ENCODE measurements at places on chromosomes 7 and 10. TPM values are rescaled to one million over a fixed set of nuclear protein-coding genes. Genes with fewer than 3 reads are reported as not detected.

GRCh38 chr7:108167460-108167859 lies 37.3 kb upstream of the LAMB4 start:
- DNase-seq = no peak

DNA sequence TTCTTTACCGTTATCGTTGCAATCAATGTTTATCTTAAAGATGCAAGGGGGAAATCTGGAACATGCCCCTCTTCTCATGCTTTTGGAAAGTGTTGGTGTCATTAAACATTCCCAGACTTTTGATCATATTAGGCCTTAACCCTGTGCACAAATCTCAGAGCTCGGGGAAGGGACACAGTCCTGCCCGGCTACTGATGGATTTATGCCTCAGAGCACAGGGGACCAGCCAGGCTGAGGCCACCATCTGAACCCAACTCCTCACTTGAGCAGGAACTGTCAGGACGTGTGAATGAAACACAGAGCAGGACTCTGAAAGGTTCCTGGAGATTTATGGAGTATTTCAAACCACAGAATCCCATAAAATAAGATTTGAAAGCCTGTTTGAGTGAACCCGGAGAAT lies 132.0 kb upstream of the CXCL12 start:
- DNase-seq = no peak

GRCh38 chr10:108597657-108598319 lies 1325.5 kb downstream of the XPNPEP1 start:
- DNase-seq = no peak

DNA sequence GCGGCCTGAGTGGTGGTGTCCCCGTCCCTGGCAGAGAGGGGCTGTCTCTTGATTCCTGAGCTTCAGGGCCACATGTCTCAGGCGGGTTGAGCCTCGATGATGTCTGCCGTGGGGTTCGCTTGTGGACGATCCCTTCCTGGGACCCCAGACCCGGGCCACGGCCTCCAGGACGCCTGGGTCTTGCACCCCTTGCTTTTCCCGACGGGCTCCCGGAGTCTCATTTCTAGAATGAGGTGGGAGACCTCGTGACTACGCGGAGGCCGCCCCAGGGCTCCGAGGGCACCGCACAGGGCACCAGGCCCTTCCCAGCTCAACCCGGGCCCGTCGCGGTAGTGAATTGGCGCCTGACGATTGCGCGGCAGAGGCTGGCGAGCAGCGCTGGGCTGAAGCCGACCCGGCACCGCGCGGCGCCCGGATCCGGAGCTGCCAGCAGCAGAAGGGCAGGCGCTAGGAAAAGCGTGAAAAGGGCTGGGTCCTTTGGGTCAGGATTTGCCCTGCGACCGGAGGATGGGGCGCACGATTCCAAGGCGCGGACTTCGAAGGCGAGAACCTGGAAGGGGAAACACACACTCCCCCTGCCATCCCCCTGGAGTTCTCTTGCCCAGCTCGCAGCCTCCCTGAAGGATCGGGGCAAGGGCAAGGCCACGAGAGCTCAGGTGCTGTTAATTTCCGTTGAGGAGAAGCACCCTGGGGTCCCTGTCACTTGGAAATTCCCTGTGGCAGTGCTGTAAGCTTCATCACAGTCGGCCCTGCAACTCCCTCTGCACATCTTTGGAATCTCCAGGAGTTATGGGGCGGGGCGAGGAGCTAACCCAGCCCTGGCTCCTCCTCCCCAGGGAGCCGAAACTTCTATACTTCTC lies 15.5 kb downstream of the TLX1 start:
- DNase-seq = no peak

- no peak for DNase-seq
Observed at GRCh38 chr10:71209352-71209715, 3.0 kb upstream of the UNC5B start.

- DNase-seq = no peak
Observed at GRCh38 chr10:30882281-30882680, 149.4 kb downstream of the ZNF438 start.

- no peak for DNase-seq
Observed at GRCh38 chr7:24912424-24912823, 67.6 kb downstream of the OSBPL3 start.

DNA sequence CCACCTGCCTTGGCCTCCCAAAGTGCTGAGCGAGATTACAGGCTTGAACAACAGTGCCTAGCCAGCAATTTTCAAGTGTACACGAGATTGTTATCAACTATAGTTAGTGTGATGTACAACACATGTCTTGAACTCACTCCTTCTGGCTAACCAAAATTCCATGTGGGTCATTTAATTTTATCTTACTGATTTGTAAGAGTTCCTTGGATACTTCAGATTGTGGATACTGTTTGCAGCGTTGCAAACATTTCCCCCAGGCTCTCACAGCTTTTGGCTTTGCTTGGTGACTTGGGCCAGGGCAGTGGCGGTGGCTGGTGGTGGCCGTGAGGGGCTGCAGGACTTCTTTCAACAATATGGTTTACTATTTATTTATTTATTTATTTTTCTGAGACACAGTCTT lies 8.5 kb upstream of the TMEM270 start:
- DNase-seq = no peak

DNA sequence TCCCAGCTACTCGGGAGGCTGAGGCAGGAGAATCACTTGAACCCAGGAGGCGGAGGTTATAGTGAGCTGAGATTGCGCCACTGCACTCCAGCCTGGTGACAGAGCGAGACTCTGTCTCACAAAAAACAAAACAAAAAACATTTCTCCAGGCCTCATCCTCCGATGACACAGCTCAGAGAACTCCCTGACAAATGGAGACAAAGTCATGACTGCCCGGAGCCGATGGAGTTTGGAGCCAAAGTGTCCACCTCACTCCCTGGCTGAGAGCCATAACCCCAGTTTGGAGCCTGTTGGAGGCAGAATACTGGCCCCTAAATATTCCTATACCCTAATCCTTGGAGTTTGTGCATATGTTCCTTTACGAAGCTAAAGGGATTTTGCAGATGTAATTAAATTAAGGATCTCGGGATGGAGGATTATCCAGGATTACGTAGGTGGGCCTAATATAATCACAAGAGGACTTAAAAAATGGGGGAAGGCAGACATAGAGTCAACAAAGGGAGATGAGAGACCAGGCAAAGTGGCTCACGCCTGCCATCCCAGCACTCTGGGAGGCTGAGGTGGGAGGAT lies 22.7 kb downstream of the SSC4D start:
- no peak for DNase-seq

GRCh38 chr7:101537935-101538595 lies 91.0 kb downstream of the MYL10 start:
- DNase-seq = no peak

- DNase-seq = peak; percentile 87
Observed at GRCh38 chr7:39566023-39566921, at the start of gene YAE1. Gene YAE1, plus strand, starts transcription at chr7:39566404. Its CDS starts 15 bp downstream, at chr7:39566419.

- no peak for DNase-seq
Observed at GRCh38 chr10:107481881-107482280, 317.4 kb upstream of the SORCS1 start.

GRCh38 chr7:52473756-52474155 lies 561.7 kb upstream of the POM121L12 start:
- DNase-seq = no peak

DNA sequence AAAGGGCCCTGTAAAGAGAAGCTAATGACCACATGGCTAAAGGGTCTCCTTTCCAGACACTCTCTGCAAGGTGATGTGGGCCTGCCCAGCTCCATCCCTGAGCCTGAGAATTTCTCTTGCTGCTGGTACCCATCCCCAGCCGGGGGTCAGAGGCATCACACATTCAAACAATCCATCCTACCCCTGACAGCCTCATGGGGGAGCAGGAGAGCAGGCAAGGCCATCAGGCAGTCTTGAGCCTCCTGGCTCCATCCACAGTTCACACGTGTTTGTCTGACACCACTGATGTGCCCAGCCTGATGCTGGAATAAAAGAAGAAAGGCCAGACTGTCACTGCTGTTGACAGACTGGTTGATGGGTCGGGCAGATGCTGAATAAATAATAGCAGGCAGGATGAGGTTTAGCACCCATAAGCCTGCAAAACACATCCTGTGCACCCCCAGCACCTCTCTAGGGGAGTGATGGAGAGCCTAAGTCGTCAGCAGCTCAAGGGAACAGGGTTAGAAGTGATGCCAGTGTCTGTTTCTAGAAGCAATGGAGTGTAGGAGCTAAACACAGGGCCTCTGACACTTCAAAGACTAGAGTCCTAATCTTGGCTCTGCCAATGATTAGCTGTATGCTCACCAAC lies 43.5 kb downstream of the TLL2 start:
- DNase-seq = peak; percentile 45

- DNase-seq = no peak
Observed at GRCh38 chr10:12299222-12299965, 50.0 kb upstream of the CAMK1D start.

DNA sequence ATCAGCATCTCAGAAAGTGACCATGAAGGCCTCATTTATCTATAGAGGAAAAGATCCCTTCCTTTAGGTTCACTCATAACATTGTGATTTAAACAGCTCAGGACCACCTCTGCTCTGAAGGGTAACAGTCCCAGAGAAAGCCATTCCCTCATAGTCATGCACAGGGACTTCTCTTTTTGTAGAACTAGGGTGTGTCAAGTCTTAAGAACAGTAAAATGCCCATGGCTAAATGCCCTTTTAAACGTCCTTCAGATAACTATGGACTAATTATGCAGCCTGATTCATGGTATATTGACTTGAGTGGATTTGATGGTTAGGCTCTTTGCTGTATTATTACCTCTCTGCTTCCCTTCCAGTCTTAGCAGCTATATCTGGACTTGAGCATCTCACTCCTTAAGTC lies 337.8 kb downstream of the SORCS1 start:
- no peak for DNase-seq

- no peak for DNase-seq
Observed at GRCh38 chr10:119535837-119536507, 6.5 kb downstream of the RGS10 start.

- DNase-seq = no peak
Observed at GRCh38 chr7:128844777-128845311, 14.6 kb downstream of the FLNC start.

DNA sequence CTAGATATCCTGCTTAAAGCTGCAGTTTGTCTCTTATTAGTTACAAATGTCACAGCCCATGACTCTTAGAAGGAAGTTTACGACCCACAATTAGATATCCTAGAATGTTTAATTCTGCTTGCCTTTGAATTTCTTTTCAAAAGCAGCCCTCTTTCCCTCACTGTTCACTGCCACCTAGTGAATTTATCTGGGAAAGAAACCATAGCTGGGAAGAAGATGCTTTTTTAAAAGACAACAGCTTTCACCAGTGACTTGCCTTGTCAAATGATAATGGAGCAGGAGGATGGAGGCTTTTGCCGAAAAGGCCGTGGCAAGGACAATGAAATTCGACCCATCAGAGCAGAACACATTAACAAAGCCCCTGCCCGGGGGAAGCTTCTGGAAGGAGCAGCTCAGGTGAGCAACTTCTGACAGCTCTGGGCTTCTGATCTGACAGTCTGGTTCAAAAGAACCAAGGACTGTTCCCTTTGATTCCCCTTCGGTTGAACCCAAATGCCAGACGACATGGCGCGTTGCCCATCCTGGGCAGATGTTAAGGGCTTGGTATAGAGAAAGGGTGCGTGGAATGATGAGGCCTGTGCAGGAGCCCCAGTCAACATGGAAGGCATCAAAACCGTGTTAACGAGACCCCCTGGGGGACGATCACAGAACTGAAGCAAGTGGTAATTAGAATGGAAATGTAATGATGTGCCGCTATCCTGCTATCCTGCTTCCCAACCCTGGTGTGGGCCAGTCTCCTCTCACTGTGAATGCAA lies 236.8 kb downstream of the FRMD4A start:
- DNase-seq = no peak

GRCh38 chr10:60358282-60358681 lies 31.4 kb downstream of the ANK3 start:
- no peak for DNase-seq

DNA sequence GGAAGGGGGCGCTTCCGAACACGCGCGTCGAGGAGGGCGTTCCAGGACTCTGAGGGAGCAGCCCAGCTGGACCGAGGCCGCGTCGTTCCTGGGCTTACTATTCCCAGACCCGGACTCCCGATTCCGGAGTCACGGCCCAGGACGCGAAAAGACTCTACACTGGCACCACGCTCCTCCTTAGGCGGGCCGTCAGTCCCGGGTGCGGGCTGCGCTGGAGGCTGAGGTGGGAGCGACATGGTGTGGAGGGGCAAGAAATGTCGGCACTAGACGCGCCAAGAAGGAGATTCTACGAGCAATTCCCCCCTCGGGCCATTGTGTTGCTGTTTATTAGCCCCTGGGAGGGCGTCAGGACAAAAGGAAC lies 584 bp upstream of the RUNDC3B start:
- no peak for DNase-seq

- DNase-seq = no peak
Observed at GRCh38 chr10:110667620-110668343, 23.6 kb downstream of the RBM20 start.

- DNase-seq = no peak
Observed at GRCh38 chr7:158252081-158252836, 335.4 kb downstream of the PTPRN2 start.

Gene DLX6
- total RNA-seq = not detected

Gene SLC13A4
- not detected for total RNA-seq

Gene AGAP9
- 2.7 TPM for total RNA-seq

Gene DNAJB12
- total RNA-seq = 29.7 TPM

Gene ZCCHC24
- 1.8 TPM for total RNA-seq

Gene UTF1
- not detected for total RNA-seq

Gene OPALIN
- total RNA-seq = not detected

Gene WNT2
- total RNA-seq = not detected

Gene FBXL13
- total RNA-seq = 0.34 TPM

Measured in activated CD8-positive, alpha-beta T cell treated with anti-CD3 and anti-CD28 coated beads, Interleukin-2, amount 10 ng/mL, durations not matched to agents 7 days and 5 days (primary cell).